Muscle of arm (tissue), 14 donors: ENCODE measurements at places on chromosomes 1 and 21.

DNA sequence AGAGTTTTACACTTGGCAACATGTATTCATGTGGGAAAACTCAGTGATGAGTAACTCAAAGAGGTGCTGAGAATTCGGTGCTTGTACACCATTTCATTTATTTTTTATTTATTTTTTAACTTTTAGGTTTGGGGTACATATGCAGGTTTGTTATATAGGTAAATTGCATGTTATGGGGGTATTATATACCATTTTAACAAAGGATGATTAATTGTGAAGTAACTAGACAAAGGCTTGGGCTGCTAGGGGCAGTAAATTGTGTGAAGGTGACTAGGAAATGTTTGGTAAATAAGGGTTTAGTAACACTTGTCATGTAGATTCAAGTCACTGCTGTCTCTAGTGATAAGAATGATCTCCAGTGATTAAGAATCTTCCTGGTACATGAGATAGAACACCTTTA is 139.0 kb downstream of the MAST2 start:
- DNase-seq, result no peak

- DNase-seq, result no peak
Measured at GRCh38 chr1:32247983-32248889, 1.2 kb downstream of the FAM167B start.

DNA sequence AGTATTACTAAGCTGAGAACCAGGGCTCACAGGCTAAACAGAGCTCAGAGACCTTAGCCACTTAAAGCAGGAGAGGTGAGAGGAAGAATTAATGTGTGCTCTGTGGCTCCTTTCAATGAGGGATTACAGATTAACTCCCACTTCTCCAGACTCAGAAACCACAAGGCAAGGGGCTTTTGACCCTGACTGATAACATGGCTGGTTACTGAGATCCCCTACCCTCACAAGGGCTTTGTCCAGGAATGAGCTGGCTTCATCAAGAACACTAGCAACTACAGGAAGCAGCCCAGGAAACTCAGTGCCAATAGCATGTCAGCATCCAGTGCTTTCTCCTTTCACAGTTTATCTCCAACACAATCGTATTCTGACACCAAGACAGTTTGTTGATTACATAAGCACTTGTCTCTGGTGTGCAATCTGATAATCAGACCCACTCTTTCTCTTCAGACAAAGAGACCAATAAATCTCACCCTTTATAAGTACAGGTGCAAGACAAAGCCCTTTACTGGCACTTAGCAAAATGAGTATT is 38.8 kb downstream of the ERI3 start:
- no peak for DNase-seq

DNA sequence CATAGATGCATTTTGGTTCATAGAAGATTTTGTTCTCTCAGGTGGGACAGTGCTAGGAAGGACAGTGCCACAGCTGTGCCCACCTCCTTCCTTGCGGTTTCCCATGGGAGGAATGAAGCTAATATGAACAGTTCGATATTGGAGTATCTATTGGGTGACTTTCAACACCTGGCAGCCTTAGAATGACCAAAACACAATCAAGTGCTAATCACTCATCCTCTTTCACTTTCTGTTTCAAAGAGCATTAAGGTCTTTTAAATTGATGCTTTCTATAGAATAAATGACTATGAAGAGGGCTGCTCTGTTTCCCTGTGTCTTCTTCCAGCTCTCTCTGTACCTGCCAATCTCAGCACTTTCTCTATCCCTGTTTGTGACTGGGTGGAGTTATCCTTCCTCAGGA is 784.0 kb downstream of the MRPL39 start:
- no peak for DNase-seq

DNA sequence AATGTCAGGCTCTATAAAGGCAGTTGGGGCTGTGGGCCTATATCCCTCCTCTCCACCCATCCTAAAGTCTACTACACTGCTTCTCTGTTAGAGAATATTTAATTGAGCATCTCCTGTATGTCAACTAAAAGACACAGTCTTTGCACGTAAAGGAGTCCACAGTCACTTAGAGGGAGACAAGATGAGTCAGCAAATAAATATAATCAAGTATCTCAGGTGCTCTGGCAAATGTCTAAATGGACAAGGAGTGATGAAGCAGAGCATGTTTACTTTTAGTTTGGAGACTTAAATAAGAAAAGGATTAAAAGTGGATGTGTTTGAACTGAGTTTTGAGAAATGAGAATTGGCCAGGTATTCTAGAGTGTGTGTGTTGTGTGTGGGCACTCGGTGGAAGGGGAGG is 41.8 kb upstream of the RAP1A start:
- no peak for DNase-seq

- DNase-seq, result no peak
Measured at GRCh38 chr1:115564201-115564600, 77.6 kb upstream of the VANGL1 start.

- no peak for DNase-seq
Measured at GRCh38 chr1:49190138-49190537, 413.4 kb upstream of the BEND5 start.

- no peak for DNase-seq
Measured at GRCh38 chr1:62111084-62111483, 83.6 kb upstream of the L1TD1 start.

DNA sequence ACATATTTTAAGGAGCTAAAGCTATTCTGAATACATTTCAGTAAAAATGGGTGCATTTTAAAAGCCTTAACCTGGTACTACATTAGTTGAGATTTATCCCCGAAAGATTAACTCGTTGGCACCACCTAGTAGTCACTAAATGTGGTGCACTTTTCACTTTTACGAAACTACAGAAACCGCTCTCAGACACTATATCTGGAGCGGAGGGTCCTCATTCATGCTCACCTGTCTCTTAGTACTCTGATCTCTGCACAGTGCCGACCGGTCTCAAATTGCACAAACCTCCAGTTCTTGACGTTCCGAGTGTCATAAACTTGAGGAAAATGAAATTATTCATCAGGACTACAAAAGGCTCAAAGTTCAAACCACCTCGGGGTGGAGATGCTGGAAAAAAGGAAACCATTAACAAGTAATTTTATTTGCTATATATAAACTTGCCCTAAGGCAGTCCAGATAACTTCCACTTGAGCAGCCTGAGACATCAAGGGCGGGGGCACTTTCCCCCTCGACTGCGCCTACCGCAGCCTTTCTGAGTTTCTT is 722 bp downstream of the LZIC start:
- DNase-seq, result peak; percentile 46

DNA sequence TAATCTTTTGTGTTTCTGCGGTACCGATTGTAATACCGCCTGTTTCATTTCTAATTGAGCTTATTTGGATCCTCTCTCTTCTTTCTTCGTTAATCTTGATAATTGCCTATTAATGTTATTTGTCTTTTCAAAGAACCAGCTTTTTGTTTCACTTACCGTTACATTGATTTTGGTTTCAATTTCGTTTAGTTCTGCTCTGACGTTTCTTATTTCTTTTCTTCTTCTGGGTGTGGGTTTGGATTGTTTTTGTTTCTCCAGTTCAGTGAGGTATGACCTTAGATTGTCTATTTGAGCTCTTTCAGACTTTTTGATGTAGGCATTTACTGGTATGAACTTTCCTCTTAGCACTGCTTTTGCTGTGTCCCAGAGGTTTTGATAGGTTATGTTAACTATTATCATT is 9.4 kb downstream of the OR2M2 start:
- no peak for DNase-seq

- DNase-seq, result no peak
Measured at GRCh38 chr1:100234432-100234831, 15.2 kb downstream of the DBT start.

- no peak for DNase-seq
Measured at GRCh38 chr1:54649921-54650320, 8.3 kb downstream of the MROH7 start.

GRCh38 chr1:151047925-151048644 is 534 bp downstream of the C1orf56 start:
- DNase-seq, result peak; percentile 65

- DNase-seq, result no peak
Measured at GRCh38 chr21:39644062-39644560, 31.4 kb downstream of the B3GALT5 start.

- no peak for DNase-seq
Measured at GRCh38 chr1:81760477-81761097, 40.1 kb upstream of the ADGRL2 start.

- no peak for DNase-seq
Measured at GRCh38 chr21:28938726-28939125, 54.0 kb downstream of the LTN1 start.
